Stimulated activated CD8-positive, alpha-beta memory T cell treated with anti-CD3 and anti-CD28 coated beads, Interleukin-15, amount 100 ng/mL, for 1 hour (primary cell): ENCODE measurements at places on chromosomes 3 and 15.

DNA sequence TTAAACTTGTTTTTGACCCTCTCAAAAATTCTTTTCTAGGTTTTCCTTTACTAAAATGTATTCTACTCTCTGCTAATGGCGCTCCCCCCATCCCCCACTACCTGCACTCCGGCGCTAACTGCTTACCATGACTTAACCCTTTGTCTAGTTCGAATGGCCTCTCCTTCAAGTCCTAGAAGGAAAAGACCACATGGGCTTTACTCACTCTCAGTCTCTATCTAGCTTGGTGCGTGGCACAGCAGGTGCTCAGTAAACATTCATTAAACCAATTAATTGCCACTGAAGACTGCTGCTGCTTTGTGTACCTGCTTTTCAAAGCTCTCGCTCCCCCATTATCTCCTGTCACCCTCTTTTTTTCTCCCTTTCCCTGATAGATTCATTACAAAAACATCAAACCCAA is 457.7 kb upstream of the THRB start:
- DNase-seq = no peak

- no peak for DNase-seq
Observed at GRCh38 chr3:34024447-34025240, 226.2 kb downstream of the PDCD6IP start.

DNA sequence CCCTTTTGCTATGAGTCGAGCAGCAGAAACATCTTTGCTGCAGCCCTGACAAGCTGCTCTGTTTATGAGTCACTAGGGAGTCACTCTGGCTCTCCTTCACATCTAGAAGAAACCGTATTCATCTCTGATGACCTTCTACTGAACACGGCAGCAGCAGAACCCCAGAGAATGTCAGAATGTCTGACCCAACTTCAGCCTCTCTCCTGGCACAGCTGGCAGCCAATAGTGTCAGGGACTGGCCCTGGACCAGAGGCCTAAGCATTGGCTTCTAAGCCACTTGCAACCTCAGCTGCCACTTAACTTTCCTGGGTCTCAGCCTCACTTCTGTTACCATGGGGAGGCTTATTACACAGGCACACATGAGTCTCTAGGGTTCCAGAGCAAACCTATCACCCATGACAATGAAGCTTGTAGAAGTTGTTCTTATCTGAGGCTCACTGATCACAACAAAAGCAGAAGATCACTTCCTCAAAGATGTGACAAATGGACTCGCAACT is 184.1 kb upstream of the TLE3 start:
- no peak for DNase-seq

GRCh38 chr3:115518100-115518852 is 105.0 kb upstream of the GAP43 start:
- DNase-seq = no peak

GRCh38 chr15:49040151-49040550 is 6.1 kb downstream of the SECISBP2L start:
- DNase-seq = no peak

DNA sequence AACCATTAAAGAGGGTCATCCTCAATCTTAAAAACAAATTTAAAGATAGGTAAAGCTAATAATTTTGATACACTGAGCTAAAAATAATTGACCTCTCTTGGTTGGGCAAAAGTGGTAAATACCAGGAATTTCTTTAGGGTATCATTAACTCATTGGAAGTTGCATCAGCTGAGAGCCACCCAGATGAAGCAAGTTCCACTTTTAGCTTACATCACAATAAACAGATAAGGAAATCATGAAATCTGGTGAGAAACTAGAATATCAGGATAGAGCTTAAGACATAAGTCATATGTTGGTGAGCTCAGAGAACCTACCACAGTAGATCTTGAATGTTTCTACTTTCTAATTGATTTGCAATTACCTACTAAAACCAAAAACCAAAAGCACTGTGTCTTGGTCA is 97.4 kb upstream of the SLC2A2 start:
- DNase-seq = no peak

DNA sequence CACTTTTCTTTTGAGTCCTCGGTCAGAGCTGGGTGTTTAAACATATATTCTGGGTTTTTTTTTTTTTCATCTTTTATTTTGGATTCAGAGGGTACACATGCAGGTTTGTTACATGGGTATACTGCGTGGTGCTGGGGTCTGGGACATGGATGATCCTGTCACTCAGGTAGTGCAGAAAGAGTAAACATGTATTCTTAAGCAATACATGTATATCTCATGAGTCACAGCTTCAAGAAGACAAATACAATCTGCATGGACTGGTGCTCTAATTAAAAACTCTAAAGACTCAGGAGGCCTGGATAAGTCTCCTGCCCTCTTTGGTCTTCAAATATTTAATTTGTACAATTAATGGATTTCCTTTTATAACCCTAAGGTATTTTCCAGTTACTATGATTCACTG is 50.6 kb upstream of the PHLDB2 start:
- no peak for DNase-seq

DNA sequence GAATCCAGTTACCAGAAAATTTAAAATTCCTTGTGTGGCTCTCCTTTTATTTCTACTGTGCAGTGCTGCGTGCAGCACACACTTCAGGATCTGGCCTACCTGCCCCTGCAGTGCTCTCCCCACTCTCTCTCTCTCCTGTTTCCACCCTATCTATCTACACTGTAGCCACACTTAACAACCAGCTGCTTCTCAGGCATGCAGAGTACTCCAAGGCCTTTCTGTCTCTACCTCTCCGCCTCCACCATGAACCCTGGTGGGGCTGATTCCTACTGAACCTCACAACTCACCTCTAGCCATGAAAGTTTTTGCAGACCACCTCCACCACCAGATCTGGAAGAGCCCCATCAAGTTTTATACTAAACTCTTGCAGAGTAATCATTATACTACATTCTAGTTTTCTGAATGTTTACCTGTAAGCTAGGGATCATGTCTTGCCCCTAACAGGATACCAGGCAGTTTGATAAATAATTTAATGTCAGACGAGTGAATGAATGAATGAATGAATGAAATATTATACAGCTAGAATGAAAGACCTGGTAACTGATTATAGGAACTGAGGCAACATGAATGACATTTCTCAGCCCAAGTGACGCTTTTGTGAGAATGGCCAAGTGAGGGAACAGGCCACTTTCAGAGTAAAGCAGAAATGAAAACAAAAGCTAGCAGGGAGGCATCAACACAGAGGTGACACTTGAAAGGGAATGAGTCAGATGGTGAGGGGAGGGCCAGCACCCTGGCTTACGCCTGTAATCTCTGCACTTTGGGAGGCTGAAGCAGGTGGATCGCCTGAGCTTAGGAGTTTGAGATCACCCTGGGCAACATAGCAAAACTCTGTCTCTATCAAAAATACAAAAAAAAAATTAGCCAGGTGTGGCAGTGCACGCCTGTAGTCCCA is 363.5 kb downstream of the FOXP1 start:
- no peak for DNase-seq

DNA sequence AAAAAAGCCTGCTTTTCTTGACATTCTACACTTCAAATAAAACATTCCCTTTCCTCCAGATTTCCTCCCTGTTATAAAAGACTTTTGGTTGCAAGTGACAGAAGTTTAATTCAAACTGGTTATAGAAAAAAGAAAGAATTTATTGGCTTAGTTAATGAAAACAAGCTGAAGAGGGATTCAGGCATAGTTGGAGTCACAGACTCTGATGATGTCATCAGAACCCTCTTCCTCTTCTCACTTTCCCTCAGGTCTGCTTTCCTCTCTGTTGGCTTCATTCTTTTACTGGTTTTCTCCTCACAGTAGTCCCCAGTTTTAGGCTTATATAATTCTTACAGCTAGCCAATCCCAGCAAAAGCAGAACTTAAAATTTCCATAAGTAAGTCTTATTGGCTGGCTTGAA is 32.0 kb upstream of the MBNL1 start:
- no peak for DNase-seq

- no peak for DNase-seq
Observed at GRCh38 chr3:58041826-58042324, 33.7 kb downstream of the FLNB start.

GRCh38 chr3:116707531-116707930 is 2.0 kb upstream of the TUSC7 start:
- no peak for DNase-seq

- DNase-seq = peak; percentile 18
Observed at GRCh38 chr3:71064956-71065763, 518.4 kb downstream of the FOXP1 start.

GRCh38 chr15:73881579-73882320 is 8.4 kb downstream of the TBC1D21 start:
- no peak for DNase-seq

DNA sequence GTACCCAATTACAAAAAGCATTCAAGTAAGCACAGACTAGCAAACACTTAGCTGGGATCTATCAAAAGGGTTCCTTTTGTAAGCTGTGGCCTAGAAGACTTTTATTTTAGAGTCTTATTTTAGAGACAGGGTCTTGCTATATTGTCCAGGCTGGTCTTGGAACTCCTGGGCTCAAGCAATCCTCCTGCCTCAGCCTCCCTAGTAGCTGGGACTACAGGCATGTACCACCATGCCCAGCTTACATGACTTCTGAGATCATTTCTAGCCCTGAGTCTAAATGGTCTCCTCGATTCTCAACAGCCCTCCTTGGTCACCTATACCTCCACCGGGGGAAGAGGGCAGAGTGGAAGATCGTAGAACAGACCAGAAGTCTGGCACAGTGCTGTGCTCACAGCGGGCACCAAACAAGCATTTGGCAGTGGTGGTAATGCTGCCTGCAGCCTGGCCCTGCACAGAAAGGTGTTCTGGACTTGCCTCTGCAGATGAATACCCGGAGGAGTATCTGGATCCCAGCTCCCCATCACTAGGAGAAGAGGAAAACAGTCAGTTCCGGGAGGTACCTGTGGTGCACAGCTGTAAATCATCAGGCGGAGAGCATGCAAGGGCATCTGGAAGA is 2.4 kb downstream of the FAM219B start:
- no peak for DNase-seq

DNA sequence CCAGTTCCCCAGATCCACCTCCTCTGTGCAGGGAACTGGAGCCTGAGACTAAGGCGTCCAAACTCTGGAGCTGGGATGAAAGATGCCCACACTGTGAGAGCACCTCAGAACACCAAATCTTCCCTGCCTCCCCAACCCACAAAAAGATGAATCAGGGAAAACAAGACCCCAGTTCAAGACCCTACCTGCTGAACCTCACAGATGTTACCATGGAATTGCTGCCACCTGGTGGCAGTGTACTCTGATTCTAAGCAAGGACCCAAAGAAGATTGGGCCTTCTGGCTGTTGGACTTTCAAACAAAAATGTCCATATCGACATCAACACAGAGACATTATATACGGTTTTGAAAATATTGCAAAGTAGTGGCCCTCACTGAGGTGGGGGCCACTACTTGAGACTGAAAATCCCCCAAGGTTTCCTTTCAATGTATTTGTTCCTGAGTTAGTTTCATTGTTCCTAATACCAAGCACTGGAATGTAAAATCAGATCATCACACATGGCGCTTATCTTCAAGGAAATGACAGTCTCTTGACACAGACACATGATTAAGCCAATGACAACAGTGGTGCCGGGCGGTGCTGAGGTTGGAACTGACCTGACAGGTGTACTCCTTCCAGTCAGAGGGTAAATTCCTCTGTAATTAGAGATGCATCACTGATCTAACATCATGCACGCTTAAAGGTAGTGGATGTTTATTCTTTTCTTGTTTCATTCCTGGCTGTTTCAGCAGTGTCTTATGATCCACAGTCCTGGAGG is 67.6 kb downstream of the SLC6A11 start:
- no peak for DNase-seq

GRCh38 chr15:90072978-90073640 is 29.2 kb downstream of the IDH2 start:
- no peak for DNase-seq
